ENCODE measurements at places on chromosomes 11 and 22.

DNA sequence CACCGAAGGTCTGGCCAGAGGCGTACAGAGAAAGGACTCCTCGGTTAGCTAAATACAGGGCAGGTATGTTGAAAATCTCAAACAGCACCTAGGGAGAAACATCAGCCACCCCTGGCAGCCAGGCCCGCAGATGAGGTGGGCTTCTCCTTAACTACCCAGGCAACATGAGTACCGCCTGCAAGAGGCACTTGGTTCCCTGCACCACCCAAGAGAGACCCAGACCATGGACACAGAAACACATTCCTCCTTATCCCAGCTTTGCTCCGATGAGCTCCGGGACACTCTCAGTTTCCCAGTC is 53.0 kb downstream of the DHCR7 start:
- no peak for DNase-seq

GRCh38 chr11:102226702-102227490 is 90.4 kb upstream of the BIRC3 start:
- no peak for DNase-seq

DNA sequence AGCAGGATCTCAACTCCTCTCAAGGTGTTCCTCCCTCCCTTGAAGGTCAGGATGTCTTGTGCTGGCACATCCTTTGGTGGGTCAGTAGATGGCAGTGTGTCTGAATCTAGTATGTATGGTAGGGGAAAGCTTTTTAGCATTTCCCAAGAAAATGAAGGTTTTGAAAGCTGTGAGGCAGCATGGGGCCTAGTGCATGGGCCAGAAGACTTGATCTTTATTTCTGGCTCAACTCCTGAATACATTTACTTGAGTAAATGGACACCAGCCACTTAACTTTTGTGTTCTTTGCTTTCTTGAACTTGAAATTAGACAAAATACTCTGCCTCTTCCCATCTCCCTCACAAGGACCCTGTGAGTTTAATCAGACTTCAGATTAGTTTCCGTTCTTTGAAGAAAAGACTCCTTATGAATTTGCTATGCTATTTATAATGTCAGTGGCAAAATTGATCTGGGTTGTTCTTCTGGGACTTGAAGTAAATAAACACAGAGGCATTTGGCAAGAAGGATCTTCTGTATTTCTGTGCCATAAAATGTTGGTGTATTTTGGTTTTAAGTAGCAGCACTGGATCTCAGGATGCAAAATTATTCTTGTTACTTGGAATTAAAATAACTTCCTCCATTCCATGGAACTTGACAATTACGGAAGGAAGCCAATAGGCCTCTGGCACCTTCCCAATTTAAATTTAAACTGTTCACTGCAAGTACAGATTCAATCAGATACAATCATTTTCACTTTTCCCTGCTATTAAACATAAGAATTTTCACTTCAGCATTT is 288.8 kb downstream of the CASP12 start:
- DNase-seq, result no peak

- no peak for DNase-seq
Observed at GRCh38 chr22:31227186-31227585, 15.1 kb downstream of the LIMK2 start.

- DNase-seq, result no peak
Observed at GRCh38 chr11:12102588-12103410, 7.6 kb upstream of the MICAL2 start.

DNA sequence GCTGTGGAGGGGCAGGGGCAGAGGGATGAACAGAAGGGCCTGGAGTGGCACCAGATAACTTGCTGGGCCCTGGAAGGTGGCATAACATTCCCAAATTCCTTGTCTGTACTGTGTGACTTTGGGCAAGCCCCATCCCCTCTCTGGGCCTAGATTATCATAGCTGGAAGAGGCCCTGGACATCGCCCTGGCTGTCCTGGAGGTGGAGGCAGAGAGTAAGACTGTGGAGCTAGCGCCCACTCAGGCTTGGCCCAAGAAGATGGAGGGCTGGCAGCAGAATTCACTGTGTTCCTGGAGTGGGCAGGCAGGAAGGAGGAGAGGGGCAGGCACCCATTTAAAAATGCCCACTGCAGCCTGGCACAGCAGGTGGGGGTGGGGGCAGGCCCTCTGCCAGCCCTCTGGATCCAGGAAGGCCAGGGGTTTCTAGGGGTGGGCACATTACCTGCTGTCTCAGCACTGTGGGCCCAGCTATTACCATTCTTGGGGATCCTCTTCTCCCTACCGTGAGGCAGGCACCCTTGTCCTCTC is 22.6 kb downstream of the ARHGEF17 start:
- no peak for DNase-seq

DNA sequence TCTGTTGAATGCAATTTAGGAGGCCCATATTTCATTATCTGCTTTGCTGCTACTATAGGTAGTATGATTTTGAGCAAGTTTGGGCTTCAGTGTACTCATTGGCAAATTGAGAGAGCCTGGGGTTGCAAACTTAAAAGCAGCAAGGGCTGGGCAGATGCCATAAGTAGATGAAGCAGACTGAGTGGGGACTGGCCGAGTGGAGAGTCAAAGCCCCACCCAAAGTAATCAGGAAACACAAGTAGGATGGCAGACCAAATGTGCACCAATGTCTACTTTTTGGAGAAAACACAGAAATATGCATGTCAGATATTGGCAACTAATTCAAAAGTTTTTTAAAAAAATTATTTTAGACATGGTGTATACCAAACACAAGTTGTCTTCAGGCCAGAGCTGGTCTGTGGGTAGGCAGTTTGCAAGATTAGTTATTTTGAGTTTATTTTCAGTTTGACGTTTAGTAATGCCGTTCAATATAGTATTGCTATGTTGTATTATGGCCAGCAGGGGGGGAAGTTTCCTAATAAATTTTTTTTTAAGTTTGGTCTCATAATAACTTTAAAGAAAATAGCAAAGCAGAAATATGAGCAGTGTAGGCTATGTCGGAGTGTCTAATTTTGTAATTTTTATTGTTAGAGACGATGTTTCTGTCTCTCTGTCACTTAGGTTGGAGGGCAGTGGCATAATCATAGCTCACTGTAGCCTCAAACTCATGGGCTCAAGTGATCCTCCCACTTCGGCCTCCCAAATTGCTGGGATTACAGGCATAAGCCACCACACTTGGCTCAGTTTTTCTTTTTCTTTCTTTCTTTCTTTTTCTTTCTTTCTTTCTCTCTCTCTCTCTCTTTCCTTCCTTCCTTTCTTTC is 105.1 kb downstream of the HIPK3 start:
- peak; percentile 30 for DNase-seq

DNA sequence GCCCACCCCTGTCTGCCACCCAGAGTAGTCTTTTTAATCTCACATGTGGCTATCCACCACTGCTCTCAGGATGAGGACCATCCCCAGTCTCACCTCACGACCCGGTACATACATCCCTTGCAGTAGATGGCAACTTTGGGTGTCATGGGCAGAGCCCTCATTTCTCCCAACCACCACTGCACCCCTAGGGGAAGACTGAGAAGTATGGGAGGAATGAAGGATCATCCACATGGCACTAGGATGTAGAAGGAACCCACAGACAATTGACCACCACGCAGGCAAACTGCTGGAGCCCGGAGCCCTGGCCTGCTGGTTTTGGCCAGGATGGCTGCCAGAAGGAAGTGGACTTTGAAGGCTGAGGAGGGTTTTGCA is 1.9 kb upstream of the SCARF2 start:
- no peak for DNase-seq

DNA sequence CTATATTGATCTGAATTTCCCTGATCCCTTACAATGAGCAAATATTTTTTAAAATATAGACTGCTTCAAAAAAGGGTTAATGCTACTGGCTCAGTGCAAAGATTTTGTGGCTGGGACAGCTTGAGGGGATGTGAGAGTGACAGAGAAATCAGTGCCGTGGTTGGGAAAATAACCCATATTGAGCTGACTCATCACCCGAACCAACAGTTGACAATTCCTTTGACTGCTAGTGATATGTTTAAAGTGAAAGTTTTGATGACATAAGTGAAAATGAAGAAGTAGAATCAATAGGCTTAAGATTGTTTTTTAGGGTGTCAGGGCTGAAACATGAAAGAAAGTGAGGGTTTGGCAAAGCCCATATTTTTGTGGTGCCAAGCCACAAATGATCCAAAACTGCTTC is 257.1 kb upstream of the TENM4 start:
- DNase-seq, result no peak

DNA sequence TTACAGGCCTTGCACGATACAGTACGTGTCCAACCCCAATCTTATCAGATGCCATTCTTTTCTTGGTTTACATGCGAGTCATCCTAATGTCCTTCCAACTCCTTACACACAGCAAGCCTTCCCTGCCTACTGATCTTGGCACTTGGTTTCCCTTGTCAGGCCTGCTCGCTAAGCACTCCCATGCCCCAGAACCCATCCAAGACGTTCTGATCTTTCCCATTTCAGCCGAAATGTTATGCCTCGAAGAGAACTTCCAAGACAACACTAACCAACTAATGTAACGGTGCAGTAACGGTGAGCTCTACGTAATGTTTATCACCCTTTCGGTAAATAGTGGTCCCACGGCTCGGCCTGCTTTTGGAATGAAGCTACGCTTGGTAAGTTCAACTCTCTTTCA is 521 bp downstream of the PES1 start:
- no peak for DNase-seq

GRCh38 chr11:44623731-44624491 is 58.4 kb downstream of the CD82 start:
- DNase-seq, result no peak

DNA sequence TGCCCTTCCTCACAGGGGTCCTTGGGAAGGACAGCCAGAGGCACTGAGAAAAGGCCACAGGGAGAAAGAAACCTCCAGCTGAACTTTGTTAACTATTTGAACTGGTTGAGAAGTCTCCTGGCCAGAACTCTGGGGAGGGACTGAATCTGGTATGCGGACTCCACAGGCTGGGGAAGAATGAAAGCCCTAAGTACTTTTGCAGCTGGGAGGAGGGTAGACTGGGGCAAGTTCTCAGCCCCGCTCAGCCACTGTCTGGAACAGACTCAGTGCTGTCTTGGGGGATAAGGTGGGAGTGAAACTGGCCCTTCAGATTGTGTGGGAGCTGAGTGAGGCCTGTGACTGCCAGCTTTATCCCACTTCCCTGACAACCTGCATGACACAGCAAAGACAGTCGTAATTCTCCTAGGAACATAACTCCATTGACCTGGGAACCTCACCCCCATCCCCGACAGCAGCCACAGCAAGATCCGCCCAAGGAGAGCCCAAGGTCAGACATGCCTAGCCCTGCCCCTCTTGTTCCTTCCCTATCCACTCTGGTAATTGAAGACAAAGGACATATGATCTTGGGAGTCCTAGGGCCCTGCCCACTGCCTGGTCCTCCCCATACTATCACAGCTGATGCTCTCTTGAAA is 475.1 kb upstream of the CNTN5 start:
- no peak for DNase-seq

All from SK-N-MC (cell line).